Sciatic nerve (tissue), 2 donors: ENCODE measurements at places on chromosomes 2 and 18. TPM values are rescaled to one million over a fixed set of nuclear protein-coding genes. Genes with fewer than 3 reads are reported as not detected.
A peak's percentile ranks its signal among the peaks of the same experiment; 100 is the strongest.

GRCh38 chr2:64700133-64700809 lies 46.6 kb upstream of the SERTAD2 start:
- DNase-seq: no peak

DNA sequence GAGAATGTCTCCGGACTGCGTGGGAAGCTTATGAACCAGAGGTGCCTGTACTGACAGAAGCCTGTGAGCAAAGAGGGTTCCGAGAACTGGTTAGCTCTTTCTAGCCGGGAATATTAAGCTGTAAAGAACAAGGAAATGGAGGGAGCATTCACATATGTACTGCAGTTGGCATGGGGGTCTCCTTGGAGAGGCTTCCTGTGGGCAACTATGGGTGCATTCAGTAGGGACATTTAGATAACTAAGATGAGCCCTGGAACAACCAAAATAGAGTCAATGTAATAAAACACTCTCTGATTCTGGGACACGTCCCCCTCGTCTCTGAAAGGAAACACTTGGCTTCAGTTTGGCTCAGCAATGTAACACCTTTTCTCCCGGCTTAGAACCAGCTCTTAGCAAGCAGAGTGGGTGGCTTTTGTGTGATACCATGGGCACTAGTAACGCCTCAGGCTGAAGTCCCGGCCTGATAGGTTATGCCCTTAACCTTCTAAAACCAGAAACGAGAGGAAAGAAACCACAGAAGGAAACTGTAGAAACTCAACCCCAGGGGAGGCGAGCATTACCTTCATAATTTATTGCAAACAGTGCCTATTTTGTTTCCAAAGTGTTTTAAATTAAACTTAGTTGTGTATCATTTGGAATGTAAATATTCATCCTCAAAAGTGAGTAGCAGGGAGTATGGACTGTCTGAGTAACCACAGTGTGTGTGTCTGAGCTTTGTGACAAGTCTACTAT lies 48.8 kb upstream of the LPIN2 start:
- DNase-seq: no peak

GRCh38 chr2:127582863-127583861 lies 47.7 kb downstream of the MYO7B start:
- peak; percentile 48 for DNase-seq

Gene CHRND
- total RNA-seq: not detected

Gene TEX44
- total RNA-seq: not detected

Gene ALLC
- 7.6 TPM for total RNA-seq

Gene C2orf78
- total RNA-seq: not detected
